ENCODE measurements at places on chromosomes 7 and 10.

- no peak for DNase-seq
Observed at GRCh38 chr7:75776295-75776971, 4.4 kb upstream of the CCL26 start.

- DNase-seq, result no peak
Observed at GRCh38 chr7:129123510-129123857, 21.0 kb upstream of the TSPAN33 start.

GRCh38 chr10:123187781-123188180 lies 33.6 kb downstream of the BUB3 start:
- DNase-seq, result no peak

GRCh38 chr7:116170180-116170579 lies 40.2 kb upstream of the TES start:
- no peak for DNase-seq
